ENCODE measurements at places on chromosomes 1 and 21.

DNA sequence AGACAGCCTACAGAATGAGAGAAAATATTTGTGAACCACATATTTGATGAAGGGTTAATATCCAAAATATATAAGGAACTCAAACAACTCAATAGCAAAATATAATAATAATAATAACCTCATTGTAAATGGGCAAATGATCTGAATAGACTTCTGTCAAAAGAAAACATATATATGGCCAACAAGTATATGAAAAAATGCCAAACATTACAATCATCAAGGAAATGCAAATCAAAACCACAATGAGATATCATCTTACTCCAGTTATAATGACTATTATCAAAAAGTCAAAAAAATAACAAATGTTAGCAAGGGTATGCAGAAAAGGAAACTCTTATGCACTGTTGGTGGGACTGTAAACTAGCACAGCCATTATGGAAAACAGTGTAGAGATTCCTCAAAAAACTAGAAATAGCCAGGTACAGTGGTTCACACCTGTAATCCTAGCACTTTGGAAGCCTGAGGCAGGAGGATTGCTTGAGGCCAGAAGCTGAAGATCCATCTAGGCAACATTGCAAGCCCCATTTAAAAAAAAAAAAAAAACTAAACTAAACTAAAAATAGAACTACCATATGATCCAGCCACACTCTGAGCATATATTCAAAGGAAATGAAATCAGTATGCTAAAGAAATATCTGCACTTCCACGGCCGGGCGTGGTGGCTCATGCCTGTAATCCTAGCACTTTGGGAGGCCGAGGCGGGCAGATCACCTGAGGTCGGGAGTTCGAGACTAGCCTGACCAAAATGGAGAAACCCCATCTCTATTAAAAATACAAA, 17.3 kb upstream of the TRIM67 start:
- DNase-seq, result no peak

DNA sequence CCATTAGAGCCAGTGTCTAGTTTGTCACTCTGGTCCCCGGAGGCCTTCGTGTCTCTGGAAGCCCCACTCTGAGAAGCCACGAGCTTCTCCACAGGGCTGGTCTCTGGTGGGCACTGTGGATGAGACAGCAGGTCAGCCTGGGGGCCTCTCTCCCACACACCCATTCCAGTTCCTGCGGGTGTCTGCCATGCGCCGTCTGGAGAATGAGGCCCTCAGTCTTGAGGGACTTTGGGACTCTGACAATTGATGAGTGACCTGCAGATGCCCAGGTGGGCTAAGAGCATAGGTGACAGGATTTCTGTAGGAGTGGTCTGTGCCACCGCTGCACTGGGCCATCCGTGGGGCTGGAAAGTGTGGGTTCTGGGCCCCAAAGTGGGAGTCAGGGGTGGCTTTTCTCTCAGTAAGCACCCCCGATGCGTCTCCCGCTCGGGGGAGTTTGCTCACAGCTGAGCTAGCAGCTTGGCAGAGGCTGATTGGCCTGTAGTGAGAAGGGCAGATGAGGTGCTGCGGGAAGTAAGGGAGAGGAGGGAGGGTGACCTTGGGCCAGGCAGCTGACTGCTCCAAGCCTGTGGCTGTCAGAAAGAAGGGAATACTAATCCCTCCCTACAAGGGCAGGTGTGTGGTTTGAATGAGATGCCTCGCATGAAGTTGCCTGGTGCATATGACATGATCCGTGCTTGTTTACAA, 26.4 kb downstream of the LHX4 start:
- no peak for DNase-seq

DNA sequence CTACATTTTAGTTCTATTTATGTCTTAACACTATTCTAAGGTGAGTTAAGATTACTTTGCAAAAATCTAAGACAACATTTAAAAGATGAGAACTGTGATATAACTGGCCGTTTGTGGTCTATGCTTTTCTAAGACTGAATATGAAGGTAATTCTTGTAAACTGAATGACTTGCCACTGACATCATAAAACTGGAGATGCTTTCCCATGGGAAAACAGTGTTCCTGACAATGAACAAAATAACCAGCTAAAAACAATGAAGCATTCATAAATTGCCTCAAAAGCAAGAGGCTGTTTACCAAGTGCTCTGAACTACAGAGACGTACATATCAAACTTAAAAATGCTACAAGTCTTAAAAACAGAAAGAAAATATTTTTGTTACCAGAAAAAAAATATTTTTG, 54.7 kb downstream of the APP start:
- DNase-seq, result no peak

DNA sequence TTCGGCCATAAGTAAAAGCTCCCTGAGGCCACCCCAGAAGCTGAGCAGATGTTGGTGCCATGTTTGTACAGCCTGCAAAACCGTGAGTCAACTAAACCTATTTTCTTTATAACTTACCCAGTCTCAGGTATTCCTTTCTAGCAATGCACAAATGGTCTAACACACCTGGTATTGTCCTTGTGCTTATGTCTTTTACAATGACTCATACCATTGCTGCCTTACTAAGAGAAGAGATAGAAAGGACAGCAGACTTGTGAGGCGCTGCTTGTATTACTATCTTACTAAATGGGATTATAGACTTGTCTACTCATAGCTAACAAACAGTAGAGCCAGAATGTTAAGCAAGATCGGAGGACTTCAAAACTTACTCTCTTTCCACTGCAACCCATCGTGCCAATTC, 18.5 kb upstream of the CYYR1 start:
- DNase-seq, result no peak

DNA sequence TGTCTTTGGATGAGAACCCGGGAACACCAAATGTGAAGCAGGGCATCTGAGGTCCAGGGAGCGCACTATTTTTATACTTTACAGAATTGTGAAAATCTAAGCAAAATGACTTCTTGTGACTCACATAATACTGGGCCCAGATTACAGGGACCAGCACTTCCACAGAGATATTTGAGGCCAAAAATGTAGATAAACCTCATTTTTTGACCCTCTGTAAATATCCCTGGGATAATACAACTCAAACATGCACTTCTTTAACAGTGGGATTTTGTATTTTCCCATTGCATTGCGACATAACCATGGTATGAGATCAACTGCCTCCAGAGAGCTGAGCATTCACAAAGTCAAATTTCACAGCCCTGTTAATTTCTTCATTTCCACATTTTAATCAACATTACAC, 289.4 kb upstream of the ADGRL4 start:
- DNase-seq, result no peak

DNA sequence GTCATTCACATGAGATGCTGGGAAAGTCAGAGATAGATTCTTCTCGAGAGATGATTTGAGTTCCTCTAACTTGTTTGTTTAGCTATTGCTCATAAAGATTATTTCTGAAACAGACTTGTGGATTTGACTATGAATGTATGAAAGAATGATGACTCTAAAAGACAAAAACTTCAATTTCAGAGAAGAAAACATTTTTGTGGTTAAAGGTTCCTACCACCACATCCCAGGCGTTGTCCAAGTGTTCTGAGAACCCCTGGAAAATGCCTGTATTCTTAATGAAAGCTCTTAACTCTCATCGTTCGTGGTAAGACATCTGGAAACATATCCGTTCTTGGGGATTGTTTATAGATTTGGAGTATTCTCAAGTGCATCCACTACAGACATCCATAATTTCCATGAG, 228.7 kb downstream of the BARHL2 start:
- no peak for DNase-seq

- no peak for DNase-seq
These were observed 84.9 kb downstream of the CLEC20A start for GRCh38 chr1:178411756-178412399.

DNA sequence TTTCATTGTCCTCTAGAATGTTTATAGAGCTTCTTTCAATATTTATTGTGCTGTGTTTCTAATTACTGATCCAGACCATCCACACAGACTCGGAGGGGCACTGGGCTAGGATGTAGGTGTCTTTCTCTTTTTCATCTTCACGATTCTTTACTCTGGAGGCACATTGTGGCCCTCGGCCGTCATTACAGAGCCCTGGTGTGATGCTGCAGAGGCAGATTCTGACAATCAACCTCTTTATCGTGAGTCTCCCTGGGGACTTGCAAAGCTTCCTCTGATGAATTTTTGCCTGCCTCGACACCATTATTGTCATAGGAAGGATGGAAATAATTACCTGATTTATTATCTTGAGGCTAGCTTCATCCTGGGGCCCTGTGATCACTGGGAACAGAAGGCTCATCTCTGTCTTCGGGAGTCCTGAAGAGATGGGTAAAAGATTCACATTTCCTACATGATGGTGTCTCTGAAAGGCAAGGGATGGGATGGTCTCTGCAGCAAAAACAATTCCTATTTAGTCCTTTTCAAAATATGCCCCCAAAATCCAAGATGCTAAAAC, 89.4 kb downstream of the SEC16B start:
- DNase-seq, result no peak

- DNase-seq, result peak; percentile 12
These were observed 105.9 kb upstream of the POU3F1 start for GRCh38 chr1:38152351-38153065.

- no peak for DNase-seq
These were observed 47.9 kb downstream of the RBM11 start for GRCh38 chr21:14263879-14264278.

GRCh38 chr1:66250478-66250877, 283.5 kb upstream of the SGIP1 start:
- no peak for DNase-seq

DNA sequence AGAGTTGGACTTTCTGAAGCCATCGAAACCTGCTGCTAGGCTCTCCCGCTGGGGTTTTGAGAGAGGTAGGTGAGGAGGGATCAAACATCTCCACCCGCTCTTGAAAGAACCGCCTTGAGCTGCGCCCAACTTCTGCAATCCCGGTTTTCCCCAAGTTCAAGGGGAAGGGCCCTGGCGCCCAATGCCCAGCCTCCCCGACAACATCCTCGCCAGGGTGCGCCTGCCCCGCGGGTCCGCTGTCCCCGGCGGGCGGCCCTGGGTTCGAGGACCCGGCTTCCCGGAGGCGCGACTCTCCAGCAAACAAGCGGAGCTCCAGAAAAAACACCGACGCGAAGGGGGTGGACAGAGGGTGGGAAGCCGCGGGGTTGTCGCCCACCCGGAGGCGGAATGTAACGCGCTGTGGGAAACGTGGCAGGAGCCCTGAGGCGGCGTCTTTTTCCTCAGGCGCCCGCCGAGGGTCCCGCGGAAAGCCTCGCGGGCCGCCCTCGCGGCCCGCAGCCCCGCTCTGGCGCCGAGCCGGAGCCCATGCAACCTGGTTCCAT, 607 bp downstream of the BTG3 start:
- DNase-seq, result no peak

DNA sequence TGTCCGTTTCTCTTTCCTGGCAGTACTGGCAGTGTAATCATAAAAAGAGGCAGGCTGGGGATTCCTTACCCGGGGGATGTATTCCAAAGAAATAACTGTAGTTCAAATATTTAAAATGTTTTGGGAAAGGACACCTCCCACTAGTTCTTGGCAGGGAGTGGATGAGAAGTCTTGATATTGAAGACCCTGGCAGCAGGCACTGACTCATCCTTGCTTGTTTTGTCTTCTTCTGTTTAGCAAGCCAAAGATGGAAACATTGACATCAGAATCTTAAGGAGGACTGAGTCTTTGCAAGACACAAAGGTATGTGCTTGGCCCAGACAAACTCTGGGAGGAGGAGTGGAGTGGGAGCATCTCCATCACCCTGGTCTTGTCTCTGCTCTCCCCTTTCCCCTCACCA, 639 bp downstream of the IL20 start:
- no peak for DNase-seq

DNA sequence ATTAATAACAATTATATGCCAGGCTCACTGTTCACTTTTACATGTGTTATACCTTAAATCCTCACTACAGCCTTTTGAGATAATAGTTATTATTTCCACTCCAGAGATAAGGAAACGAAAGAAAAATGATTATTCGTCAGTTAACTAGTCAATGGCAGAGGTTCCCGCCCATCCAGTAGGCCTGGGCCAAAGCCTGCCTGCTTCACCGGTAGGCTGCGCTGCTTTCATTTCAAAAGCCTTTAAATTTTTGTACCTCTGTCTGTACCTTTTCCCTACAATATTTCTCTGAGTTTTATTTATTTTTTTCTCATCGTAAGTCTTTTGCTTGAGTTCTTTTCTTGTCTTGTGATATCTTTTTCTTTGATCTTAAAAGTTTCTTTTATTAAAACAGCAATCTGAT, 3.6 kb downstream of the GPR52 start:
- no peak for DNase-seq

- no peak for DNase-seq
These were observed 371 bp downstream of the ARID1A start for GRCh38 chr1:26696119-26696653.

DNA sequence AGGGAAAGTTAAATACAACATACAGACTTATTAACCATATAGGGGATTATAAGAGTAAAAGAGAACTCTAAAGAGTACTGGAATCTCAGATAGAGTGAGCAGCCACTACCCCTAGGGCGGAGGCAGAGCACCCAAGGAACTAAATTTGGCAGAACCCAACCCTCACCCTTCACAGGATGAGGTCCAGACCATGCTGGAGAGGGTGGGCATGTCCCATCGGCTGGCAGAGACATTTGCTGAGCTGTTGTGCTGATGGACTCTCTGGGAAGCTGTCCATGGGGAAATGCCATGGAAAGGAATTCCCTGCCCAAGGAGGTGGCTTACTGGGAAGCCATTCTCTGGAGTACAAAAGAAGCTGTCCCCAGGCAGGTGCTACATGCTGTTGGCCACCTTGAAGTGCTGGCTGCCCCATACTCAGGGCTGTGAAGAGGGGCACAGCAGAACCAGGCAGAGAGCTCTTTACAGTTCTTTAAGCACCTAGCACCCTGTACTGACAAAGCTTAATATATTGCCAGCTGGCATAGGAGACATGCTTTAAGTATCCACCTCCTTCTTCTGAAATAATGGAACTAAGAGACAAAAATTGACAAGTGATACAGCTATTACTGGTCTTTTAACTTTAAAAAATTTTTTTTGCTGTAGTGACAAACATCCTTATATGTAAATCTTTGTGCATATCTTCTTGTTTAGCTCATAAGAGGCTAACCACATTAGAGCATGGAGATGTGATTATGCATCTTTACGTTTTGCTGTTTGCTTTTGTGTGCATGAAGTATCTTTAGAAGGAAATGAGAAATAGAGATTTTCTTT, 29.6 kb downstream of the TSNAX start:
- no peak for DNase-seq

GRCh38 chr1:97870589-97870988, 50.2 kb downstream of the DPYD start:
- no peak for DNase-seq

DNA sequence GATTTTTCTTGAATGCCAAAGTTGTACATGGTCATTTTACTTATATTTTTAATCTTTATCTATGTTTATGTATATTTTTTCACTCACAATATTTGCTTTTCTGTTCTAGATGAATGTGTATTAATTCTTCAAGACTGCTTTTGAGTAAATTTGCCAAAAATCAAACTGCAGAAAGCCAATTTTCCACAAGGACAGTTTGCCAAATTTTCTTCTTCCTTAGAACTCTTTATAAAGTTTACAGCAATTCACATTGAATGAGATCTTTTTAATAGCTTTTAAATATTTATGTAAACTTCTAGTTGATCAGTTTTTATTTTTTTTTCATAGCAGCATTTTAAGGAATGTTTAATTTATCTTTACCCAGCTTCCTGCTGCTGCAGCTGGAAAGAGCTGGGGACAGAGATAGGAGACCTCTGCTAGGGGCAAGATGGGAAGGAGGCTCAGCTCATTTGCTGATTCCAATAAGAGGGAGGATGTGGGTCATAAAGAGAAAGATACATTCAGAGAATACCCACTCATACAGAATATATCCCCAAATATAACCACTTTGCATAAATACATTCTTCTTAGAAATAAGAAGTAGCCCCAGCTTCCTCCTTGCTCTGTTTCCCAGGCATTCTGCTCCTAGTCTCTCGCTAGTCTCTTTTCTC, 93.0 kb downstream of the ODF2L start:
- no peak for DNase-seq

- DNase-seq, result peak; percentile 10
These were observed 71.2 kb downstream of the FGGY start for GRCh38 chr1:59368008-59368670.

Measured in retinal pigment epithelial cell (primary cell).